ENCODE measurements at places on chromosomes 7 and 10.

DNA sequence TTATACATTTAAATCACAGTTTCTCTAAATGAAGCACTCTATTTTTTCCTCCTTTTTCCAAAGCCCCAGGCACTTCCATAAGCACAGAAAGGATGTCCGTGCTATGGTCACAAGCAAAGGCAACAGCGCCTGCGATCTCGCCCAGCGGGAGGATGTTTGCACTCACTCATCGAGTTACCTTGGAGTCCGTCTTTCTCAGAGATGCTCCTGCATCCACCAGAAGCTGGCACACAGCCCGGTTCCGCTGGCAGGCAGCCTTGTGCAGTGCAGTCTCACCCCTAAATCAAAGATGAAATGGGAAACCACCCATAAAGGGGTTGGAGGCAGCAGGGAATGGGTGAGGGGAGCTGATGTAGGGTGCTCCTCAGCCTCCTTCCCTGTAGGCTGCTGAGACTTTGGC lies 51.9 kb upstream of the PTN start:
- no peak for DNase-seq

DNA sequence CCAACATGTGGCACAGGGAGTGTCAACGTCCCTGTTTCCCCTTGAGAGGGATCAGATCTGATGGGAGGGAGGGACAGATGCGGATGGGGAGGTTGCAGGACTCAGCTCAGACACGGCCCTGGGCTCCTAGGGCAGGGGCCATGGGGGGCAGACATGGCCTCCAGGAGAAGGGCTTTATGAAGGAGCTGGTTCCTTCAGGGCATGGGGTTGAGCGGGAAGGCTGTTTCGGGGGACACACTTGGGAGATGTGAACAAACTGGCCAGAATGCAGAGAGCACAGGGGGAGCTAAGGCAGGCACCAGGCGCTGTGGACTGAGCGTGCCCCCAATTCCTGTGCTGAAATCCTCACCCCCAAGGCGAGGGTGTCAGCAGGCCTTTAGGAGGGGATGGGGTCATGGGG lies 581.9 kb upstream of the FOXK1 start:
- no peak for DNase-seq

DNA sequence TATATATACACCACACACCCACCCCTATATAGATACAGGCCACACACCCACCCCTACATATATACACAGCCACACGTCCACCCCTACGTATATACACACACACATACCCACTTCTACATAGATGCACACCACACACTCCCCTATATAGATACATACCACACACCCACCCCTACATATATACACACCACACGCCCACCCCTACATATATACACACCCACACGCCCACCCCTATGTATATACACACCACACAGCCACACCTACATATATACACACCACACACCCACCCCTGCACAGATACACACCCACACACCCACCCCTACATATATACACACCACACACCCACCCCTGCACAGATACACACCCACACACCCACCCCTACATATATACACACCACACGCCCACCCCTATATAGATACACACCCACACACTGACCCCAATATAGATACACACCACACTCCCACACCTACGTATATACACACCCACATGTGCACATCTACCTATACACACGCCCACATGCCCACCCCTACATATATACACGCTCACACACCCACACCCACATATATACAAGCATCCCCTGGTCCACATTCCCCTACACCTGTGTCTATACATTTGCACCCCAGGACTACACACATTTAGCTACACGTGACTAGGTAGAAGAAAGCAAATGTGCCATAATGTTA lies 52.1 kb upstream of the UBE3C start:
- no peak for DNase-seq

- DNase-seq, result no peak
Observed at GRCh38 chr10:34716958-34717357, 98.1 kb downstream of the PARD3 start.

DNA sequence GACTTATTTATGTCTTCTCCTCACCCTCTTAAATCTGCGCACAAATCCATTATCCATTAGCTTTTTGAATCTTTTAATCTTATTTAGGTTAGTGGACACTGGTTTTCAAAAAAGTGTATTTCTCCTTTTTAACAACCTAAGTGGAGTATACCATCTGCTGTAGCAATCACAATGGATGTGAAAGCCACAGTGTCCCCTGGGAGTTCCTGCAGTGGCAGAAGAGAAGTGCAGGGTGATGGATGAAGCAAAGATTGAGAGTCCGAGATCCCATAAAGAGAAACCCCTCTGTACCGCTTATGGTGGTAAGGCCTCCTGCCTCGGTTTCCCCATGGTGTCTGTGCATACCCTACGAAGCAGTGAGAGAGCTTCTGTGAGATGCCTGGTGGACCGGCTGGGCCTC lies 236.4 kb downstream of the COBL start:
- DNase-seq, result no peak

- no peak for DNase-seq
Observed at GRCh38 chr7:88233828-88234227, 14.0 kb upstream of the SRI start.

DNA sequence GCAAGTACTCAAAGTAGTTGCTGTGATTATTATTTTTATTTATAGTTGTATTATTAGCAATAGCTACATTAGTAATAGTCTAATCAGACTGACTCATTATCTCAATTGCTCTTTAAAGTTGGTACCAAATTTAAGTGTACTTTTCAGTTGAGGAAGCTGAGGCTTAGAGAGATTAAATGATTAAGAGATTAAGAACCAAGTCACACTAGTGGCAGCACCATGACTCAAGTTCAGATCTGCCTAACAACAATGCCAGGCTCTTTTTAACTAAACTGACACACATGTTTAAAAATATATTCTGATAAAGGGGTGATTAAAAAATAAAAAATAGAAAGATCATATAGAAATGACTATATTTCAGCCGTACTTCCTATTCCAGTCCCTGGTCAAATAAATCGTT lies 42.0 kb downstream of the FZD1 start:
- DNase-seq, result no peak

All from CD8-positive, alpha-beta T cell (primary cell).